ENCODE measurements at places on chromosomes 4 and X.

- DNase-seq: no peak
Observed at GRCh38 chr4:93080316-93080715, 748.2 kb upstream of the ATOH1 start.

- no peak for DNase-seq
Observed at GRCh38 chrX:46587158-46587557, 13.6 kb downstream of the CHST7 start.

DNA sequence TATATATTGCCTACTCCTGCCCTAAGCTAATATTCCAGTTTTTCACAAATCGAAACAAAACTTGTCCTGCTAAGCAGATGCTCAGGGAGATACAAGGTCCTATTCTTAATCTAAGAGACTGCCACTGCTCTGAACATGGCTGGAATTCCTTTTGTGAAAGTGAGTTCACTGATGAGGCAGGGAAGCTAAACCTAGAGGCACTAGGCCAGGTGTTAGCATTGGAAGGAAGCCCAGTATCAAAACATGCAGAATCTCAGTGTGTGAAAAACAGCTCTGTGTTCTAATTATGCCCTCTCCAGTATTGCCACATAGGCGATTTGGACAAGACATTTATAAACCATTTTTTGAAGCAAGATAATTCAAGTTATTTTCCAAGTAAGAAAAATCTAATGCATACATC, 47.6 kb downstream of the ABCG2 start:
- DNase-seq: no peak

- DNase-seq: no peak
Observed at GRCh38 chr4:28093071-28093470, 1232.4 kb downstream of the STIM2 start.

DNA sequence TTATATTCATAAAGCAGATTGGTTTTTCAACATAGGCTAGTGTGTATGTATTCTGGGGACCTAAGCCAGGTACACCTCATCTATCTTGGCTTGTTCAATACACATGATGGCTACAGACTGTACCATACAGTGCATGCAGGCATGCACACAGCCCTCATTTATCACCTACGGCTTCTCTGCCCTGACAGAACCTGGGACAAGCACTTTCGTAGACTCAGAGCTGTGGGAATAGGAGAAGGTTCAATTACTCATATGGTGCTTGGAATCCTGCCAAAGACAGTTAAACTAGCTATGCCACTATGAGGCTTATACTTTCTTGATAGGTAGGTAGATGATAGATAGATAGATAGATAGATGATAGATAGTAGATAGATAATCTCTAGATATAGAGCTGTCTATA, 457.2 kb downstream of the GALNTL6 start:
- DNase-seq: no peak

DNA sequence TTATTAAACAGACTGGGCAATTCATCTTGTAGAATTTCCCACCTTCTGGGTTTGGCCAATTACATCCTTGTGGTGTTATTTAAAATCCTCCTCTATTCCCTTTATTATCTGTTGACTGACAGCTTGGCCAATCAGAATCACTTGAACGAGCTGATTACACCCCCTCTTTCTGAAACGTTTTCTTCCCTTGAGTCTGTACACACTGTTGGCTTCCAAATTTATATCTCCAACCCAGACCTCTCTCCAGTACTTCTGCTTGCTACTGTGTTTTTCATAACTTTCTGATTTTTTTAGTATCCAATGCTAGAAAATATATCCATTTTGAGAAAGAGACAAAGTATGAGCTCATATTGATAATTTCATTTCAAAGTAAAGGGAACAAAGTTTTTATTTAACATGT, 14.8 kb downstream of the CD38 start:
- DNase-seq: no peak

- DNase-seq: no peak
Observed at GRCh38 chrX:14050709-14051108, 21.0 kb upstream of the GEMIN8 start.

DNA sequence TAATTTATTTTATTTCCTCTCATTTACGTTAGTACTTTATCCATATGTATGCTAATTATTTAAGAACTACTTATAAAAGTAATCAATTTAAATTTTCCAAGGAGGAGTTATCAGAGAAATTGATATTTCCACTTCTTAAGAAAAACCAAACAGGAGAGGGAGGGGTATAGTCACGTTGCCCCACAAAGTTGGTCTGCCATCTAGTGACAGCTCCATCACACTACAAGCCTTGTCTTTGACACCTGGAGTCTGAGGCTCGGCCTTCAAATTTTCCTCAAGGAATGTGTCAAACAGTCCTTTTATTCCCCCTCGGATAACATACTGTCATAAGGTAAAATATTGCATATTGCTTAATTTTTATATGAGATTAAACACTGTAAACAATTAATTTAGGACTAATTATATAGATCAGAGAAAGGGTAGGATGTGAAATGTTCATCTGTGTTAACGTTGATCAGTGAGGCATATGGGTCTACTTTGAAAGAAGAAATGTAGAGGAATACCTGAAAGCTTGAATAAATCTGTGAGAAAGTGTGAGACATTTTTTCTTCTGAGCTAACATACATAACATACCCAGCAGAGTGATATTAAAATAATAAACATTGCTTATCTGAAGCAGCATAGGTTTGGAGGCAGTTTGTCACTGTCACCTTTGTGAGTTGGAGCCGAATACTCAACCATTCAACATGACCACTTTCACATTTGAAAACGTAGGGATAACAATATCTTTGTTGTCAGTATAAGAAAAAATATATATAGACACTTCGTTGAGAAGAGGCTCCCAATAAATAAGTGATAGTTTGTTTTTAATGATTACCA, 114.4 kb downstream of the GLRA3 start:
- peak; percentile 10 for DNase-seq

- no peak for DNase-seq
Observed at GRCh38 chr4:186587416-186588018, 32.1 kb upstream of the MTNR1A start.

DNA sequence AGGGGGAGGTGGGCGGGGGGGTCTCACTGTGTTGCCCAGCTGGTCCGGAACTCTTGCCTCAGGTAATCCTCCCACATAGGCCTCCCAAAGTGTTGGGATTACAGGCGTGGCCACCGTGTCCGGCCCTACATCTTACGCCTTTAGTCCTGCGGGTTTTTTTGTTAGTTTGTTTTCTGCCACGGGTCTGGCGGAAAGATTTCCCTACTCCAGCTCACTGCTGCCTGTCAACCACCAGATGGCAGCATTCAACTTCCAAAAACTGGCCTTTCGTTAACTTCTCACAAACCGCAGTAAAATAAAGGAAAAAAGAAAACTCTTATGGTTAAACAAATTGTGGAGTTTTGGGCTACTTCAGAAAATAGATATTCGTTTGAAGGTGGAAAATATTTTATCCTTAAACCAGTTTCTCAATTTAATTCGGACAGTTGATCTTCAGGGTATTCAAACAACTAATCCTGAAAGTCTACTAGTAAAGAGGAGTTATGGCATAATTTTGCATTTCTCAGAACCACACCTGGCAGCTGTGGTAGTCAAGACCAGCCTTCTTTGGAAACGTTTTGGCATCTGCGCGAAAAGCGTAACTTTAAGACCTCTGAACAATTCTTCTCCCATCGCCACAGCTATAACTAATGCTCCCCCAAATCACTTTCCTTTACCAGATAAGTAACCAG, 41.1 kb downstream of the LUZP4 start:
- DNase-seq: no peak

DNA sequence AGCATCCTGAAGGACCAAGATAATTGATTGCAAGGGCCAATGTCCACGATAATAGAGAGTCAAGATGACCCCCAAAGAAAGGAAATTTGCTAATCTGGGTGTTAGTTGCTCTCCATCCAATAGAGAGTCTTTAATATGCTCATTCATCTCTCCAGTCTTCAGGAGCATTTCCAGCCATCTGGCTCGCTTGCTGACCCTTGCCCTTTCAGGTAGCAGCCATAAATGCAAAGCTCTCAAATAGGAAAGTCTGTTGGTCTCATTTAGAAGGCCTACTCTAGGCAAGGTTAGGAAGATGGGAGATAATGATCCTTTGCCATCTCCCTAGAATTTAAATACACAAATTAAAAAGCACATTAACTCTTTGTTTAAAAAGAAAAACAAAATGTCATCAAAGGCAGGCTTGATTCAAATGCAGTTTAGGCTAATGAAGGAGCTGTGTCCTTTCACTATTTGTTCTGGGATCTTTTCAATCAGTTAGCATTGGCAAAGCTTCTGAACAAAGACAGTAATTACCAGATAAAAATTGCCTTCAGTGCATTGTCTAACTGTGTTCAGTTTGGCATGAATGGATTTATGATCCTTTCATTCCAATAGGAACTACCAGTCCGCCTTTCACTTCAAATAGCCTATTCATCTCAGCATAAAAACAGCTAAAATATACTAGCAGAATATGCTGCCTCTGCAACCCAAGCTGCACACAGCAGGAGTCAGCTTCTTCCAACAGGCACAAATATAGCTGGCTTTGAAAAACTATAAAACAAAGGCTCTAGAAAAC, 49.6 kb upstream of the ATXN3L start:
- DNase-seq: no peak

GRCh38 chr4:179128299-179128698, 1686.1 kb upstream of the AGA start:
- no peak for DNase-seq

- DNase-seq: no peak
Observed at GRCh38 chr4:152486429-152487389, 49.2 kb downstream of the FBXW7 start.
